HS-27A (cell line): ENCODE measurements at places on chromosomes 2 and 18.

DNA sequence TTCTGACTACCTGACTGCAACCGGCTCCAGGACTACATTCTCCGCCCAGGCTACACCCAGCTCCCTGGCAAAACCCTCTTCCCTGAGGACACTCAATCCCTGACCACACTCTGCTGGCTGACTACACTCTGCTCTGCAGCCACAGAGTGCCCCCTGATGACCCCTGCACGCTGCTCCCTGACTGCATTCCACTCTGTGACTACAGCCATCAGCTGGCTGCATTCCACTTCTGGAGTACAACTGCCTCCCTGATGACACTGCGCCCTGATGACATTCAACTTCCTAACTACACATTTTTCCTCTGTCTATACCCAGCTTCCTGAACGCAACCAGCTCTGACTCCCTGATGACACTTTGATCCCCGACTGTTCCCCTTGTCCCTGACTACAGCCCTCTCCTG, 71.3 kb upstream of the NRXN1 start:
- peak; percentile 84 for DNase-seq

DNA sequence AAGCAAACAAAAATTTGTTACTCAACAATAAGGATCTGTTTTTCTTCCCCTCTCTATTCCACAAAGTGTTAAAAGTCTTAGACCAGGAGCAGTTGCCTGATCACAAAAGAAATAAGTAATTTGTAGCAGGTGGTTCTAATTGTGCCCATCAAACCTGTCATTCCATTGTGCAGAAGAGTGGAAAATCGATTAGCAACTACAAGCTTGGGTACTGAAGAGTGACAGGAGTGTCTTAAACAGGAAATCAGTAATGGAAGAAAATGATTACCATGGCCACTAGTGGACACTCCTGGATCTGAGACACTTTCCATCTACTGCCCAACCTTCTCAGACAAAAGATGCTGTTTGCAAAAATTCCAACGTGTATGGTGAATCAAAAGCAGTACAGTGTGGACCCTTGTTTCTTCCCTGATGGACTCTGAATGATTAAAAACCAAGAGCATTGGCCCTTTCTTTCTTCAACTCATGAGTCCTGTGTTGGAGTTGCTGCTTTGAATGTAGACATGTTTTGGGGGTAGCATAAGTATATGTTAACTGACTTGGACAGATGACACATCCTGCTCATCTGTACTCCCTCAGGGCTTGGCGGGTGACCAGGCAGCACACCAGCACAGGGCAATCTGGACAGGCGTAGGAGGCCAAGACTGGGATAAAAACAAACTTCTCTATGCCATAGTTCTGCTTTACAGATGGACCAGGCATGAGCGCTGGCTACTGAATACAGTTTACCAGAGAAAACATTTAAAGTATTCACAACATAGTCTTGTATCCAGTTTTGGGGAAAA, 51.9 kb downstream of the PLA2R1 start:
- no peak for DNase-seq

DNA sequence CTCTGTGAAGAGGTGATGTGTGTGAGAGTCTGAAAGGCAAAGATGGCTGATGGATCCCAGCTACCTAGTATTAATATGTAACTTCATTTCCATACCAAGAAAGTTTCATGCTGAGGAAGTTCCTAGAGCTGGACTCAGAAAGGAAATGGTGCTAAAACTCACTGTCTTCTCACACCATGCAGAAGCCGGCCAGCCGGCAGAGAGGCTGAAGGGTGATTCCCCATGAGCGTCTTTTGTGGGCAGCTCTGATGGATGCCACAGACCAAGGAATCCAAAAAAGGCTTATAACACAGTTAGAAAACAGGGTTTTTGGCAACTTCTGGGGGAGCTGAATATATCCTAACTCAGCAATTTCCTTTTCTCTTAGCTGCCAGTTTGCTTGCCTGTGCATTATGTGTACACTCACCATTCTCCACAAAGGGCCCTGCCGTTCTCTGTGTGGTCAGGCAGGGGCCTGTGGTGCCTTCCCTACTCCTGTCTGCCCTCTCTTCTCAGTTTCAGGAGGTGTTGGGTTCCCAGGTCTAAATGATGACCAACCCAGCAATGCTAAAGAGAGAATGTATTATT, 289.4 kb downstream of the MTX2 start:
- no peak for DNase-seq

- no peak for DNase-seq
Measured at GRCh38 chr2:146985753-146986152, 859.1 kb upstream of the ACVR2A start.
